Astrocyte (in vitro differentiated cells and primary cell): ENCODE measurements at places on chromosomes 2 and 18.

DNA sequence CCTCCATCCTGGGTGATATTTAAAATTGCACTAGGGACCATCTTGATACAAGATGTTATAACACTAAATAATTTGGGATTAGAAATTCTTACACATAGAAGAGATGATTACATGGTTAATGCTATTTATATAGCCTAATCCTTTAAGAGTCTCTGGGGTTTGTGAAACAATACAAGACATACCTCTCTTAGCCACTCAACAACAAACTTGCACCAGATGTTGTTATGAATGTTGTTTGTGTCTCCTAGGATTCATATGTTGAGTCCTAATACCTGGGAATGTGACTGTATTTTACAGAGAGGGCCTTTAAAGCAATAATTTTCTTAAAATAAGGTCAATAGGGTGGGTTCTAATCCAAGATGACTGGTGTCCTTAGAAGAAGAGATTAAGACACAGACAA lies 678.3 kb downstream of the NYAP2 start:
- DNase-seq = no peak

- no peak for DNase-seq
Observed at GRCh38 chr2:38850045-38850444, 25.7 kb downstream of the DHX57 start.

- no peak for DNase-seq
Observed at GRCh38 chr2:39782591-39782990, 3.5 kb upstream of the THUMPD2 start.

- DNase-seq = no peak
Observed at GRCh38 chr2:11023326-11024258, 111.9 kb downstream of the KCNF1 start.

DNA sequence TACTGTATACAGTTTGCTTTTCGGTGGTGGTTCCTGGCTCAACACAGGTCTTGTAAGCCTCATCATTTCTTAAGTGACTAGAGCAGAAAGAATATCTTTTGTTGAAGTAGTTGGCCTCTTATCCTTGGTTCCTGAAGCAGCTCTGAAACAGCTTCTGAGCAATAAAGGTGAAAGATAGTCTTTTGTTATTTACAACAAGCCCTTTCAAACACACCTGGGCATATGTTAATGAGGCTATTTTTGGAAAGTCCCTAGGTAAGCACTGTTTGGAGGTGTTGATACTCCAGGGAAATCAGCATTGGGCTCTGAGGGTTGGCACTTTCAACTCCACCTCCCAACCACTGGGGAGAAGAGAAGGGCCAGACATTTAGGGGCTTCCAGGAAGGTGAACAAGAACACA lies 211.0 kb downstream of the MCFD2 start:
- DNase-seq = no peak
